ENCODE measurements at places on chromosomes 3 and 15.
A peak's percentile ranks its signal among the peaks of the same experiment; 100 is the strongest.

- DNase-seq, result no peak
Measured at GRCh38 chr3:153099131-153099530, 62.9 kb upstream of the RAP2B start.

DNA sequence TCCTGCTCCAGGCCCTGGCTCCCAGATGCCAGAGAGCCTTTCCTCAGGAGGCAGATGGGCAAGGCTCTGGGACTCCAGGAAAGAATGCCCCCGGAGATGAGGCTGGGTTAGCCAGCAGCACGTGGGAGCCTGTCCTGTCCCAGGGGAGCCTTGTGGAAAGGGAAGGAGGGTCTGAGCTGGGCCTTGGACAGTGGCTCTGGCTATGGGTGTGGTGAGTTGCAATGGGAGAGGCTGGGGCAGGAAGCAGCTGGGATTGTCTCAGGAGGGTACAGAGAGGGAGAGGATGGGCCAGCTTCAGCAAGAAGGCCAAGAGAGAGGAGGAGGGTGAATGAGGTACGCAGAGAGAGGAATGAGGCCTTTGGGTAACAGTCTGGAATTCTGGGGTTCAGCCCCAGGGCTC lies 17.4 kb upstream of the CACNA2D2 start:
- DNase-seq, result no peak

GRCh38 chr15:101458908-101459578 lies 30.5 kb downstream of the PCSK6 start:
- DNase-seq, result no peak

DNA sequence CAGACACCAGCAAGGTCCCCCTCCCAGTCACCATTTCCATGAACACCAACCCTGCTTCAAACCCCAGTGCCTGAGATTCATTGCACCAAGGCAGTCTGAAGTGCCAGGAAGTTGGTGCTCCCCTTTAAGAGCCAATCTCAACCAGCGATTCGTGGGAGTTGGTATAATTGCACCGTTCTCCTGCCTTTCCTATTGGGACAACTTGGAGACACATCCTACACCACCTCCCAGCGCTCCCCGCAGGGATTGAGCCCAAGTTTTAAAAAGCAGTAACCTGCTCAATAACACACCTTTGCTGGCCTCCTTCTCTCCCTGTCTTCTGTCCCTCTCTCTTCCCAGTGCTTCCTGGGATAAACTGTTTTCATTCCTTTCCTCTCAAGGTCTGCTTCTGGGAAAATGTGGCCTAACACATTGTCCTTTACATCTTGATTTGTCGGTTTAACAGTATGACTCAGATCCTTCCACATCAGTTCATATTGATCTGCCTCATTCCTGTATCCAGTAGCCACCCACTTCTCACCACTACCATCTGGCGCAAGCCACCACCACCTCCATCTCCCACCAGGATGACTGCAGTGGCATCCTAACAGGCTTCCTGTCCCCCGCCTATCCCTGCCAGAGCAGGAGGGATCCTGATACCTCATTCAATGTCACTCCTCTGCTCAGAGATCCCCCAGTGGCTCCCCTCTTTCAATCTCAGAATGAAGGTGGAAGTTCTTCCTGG lies 37.8 kb upstream of the HRH1 start:
- no peak for DNase-seq

DNA sequence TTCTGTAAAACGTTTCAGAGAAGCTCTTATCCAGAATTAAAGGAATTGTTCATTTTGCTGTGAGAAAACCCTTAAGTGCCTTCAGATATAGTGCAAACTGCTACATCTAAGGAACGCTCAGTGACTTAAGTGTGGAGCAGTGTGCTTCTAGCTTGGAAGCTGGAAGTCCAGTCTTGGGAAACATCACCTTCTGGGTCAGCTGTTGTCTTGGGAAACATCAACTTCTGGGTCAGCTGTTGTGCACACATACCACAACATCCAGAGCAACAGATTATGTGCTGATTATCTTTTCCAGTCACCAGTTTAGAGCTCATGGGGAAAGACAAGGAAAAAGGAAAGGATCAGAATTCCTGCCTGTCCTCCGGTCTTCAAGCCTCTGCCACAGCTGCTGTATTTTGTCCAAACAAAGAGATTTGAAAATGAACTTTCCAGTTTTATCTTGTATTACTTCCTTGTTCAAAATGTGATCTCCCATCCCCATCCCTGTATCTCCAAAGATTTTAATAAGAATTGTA lies 713.6 kb downstream of the NSUN3 start:
- DNase-seq, result no peak

GRCh38 chr3:20047341-20047779 lies 7.1 kb downstream of the KAT2B start:
- no peak for DNase-seq

- DNase-seq, result peak; percentile 76
Measured at GRCh38 chr3:50345586-50346234, at the start of gene ZMYND10. Gene ZMYND10 (minus strand): TSS chr3:50345732. CDS start chr3:50345579, 153 bp downstream.

DNA sequence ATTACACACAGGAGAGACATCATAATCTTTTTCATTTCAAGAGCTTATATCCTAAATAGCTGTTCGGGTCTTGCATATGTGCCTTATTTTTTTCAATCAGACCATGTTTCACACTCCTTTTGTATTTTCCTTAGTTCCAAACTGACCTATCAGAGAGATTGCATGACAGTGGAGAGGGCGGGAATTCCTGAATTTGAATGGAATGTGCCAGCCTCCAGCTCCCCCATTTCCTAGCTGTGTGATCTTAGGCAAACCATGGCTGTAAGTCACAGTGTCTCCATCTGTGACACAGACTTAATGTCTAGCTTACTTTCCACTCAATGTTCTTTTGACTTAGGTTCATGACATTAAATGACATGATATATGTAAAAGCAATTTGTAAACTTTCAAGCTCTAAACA lies 62.0 kb upstream of the CSTA start:
- no peak for DNase-seq

GRCh38 chr15:76328958-76329357 lies 7.6 kb upstream of the ISL2 start:
- DNase-seq, result no peak

GRCh38 chr15:78988361-78988911 lies 43.6 kb upstream of the CTSH start:
- DNase-seq, result no peak

GRCh38 chr3:177157492-177157891 lies 39.8 kb downstream of the TBL1XR1 start:
- no peak for DNase-seq

DNA sequence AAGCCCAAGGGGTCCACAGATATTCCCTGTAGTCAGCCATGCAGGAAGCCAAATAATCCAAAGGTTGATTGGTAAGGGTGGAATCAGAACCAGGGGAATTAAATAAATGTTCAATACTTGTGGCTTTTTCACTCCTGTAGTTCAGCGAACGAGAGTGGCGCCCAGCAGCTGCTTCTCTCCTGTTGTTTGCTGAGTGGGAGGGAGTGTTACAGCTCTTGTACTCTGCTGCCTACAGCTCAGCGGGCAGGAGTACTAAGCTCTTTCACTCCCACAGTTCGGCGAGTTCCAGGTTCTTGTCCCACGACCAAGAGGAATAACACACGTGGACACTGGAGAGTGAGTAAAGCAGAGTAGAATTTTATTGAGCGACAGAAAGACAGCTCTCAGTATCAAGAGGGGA lies 105.9 kb downstream of the MOBP start:
- DNase-seq, result no peak

GRCh38 chr3:123320221-123320620 lies 118.5 kb downstream of the SEC22A start:
- DNase-seq, result no peak

DNA sequence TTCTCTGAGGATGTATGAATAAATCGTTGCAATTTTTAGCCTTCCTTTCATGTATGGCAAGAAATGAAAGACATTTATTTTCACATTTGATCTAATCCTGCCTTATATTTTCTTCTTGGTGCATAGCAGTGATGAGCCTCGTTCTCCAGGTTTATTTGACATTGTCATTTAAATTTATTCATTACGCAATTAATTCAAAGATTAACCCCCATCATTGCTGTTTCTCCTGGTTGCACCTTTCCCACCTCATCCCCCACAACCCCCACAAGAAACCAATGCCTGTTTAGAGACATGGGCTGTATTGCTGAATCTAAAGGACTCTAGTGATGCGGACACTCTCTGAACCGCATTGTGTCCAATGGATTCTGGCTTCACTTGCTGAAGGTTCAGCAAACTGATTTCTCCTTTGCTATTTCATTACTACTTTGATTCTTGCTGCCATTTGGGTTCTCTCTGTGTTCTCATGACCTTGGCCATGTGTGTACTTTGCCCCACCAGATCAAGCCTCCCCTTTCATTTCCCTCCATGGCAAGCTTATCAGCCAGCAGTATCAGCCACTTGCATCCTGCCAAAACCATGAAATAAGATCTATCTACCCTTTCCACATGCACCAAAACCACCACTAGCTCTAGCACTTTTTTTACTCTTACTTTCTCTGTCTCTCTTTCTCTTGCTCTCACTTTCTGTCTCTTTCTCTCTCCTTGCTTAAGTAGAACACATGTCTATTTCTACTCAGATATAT lies 382.7 kb downstream of the GBE1 start:
- DNase-seq, result no peak

DNA sequence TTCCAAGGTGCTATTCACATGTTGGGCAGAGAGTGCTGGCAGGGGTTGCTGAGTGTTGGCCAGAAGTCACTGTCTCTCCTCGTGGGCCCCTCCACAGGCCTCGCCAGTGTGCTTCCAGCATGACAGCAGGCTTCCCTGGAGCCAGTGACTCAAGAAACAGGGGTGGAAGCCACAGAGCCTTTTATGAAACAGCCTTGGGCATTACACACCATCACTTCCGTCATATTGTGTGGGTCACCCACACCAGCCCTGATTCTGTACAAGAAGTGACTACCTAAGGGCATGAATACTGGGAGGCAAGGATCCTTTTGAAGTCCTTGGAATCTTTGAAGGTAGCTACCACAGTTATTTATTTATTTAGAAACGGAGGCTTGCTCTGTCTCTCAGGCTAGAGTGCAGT lies 177.6 kb upstream of the UBE3A start:
- no peak for DNase-seq

- no peak for DNase-seq
Measured at GRCh38 chr3:142645236-142645793, 49.1 kb downstream of the PLS1 start.

GRCh38 chr3:56928379-56929068 lies 126.8 kb upstream of the ARHGEF3 start:
- DNase-seq, result no peak

- no peak for DNase-seq
Measured at GRCh38 chr3:42085641-42086376, 5.3 kb upstream of the TRAK1 start.

- peak; percentile 49 for DNase-seq
Measured at GRCh38 chr3:32391643-32392535, at the start of gene CMTM7. Gene CMTM7 (plus strand): TSS chr3:32391853. CDS start chr3:32391907, 54 bp downstream.

- DNase-seq, result no peak
Measured at GRCh38 chr15:45114076-45114750, at the start of the genes DUOX2 and DUOXA2. Gene DUOX2 (minus strand): TSS chr15:45114172. CDS start chr15:45113411, 761 bp downstream. Gene DUOXA2 (plus strand): TSS chr15:45114326. CDS start chr15:45114606, 280 bp downstream.

DNA sequence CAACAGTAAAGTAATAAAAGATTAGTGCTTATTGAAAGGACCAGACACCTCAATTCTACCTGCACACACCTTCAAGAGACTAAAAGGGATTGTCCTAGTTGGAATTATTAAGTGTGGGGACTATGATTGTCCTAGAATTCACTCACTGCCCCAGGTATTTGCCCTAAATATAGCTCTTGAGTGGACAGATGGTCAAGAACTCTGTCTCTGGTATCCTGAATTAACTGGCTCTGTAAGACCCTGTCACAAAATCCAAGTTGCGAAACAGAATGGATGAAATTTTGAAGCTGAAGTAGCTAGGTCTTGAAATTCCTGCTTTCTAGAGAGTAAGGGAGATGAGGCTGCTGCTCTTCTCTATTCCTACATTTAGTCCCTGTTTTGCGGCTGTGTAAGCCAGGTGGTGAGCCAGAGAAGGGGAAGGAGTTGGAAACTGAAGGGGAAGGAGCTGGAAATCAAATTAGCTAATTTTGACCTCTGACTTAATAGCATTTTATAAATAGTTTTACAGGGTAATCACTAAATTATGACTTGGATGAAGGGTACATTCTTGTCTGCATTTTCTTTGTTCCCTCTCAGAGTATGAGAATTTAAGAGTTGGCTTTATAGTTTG lies 34.5 kb downstream of the KBTBD12 start:
- no peak for DNase-seq

DNA sequence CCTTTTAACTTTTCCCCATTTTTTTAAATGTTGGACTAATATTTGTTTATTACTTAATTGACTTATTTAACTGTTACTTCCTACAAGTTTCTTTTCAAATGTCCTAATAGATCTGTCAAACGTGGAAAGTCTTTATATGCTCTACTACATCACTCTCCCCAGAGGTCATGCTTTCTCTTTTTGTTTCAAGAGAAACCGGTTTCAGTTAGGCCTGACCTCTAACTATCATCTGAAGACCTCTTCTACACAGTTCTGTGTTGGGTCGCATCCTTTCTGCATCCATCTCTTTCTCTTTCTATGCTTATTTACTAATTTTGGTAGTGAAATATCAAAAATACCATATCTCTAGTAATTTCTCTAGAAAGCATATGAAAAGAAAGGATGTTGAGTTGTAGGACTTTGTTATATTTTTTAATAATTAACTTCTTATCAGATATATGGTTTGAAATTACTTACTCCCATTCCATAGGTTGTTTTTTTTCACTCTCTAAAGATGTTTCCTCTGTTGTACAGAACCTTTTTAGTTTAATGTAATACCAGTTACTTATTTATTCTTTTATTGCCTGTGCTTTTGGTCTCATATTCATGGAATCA lies 781.2 kb upstream of the ARPP21 start:
- DNase-seq, result no peak

GRCh38 chr15:58520464-58520863 lies 88.7 kb downstream of the LIPC start:
- DNase-seq, result no peak

GRCh38 chr3:159892171-159892795 lies 96.4 kb upstream of the IL12A start:
- DNase-seq, result no peak

- no peak for DNase-seq
Measured at GRCh38 chr3:183122257-183122932, 23.1 kb upstream of the MCCC1 start.

DNA sequence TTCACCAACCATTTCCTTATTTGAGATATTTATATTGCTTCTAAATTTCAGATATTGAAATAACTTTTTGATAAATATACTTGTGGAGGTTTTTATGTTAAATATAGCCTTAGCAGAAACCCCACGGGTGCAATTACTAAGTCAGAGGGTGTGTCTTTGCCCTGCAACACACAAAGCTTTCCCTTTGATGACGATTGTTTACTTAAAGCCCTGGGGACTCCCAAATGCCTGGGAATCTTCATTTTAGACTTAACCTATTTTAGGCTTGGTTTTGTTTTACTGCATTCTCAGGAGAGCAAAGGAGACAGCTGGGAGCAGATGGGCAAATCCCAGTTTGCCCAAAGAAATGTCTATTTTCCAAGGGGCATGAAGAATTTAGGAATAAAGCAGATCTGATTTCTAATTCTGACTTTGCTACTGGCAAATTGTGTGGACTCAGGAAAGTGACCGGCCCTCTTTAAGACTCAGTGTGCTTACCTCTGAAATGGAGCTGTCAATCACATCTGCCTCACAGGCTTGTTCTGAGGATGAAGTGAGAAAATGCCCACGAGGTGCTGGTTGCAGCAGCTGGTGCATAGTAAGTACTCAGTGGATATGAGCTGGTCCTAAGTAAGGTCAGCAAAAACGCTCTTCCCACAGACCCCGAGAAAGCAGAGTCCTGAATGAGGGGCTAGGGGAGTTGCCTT lies 49.3 kb upstream of the CA12 start:
- no peak for DNase-seq

- DNase-seq, result no peak
Measured at GRCh38 chr3:26260139-26260538, 362.4 kb upstream of the LRRC3B start.

- no peak for DNase-seq
Measured at GRCh38 chr3:42490243-42490642, 12.2 kb upstream of the VIPR1 start.

All from stimulated activated CD4-positive, alpha-beta T cell treated with anti-CD3 and anti-CD28 coated beads, Interleukin-4, amount 100 ng/mL, for 48 hours (primary cell).